Activated naive CD4-positive, alpha-beta T cell treated with anti-CD3 and anti-CD28 coated beads, Interleukin-2, amount 50 U/mL, for 16 hours (primary cell): ENCODE measurements at places on chromosomes 3 and 15.

GRCh38 chr3:146469150-146470017 lies at the start of gene PLSCR2:
PLSCR2 (minus strand) TSS chr3:146469561; CDS start chr3:146459904, 9,657 bp downstream.
- peak; percentile 75 for DNase-seq

- no peak for DNase-seq
Measured at GRCh38 chr3:136626493-136626892, 125.7 kb downstream of the STAG1 start.

DNA sequence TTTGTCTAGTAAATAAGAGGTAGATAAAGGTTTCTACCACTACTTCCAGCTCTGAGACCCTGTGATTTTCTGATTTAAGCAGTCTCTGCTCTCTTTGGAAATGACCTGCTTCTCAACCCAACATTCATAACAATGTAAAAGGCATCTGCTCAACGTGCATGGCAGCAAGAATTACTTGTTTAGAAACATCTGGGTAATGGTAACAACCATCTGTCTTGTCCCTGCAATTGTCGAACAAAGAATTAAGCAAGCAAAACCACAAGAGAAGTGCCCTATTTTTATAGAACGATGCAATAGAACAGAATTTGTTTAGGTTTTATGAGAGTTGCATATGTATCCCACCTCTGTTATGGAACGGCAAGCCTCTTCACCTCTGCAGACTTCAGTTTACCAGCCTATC lies 7.1 kb upstream of the FSIP1 start:
- no peak for DNase-seq

GRCh38 chr15:40232625-40233070 lies 6.2 kb upstream of the PAK6 start:
- no peak for DNase-seq

- DNase-seq = no peak
Measured at GRCh38 chr3:197014024-197014423, 15.6 kb downstream of the MELTF start.

DNA sequence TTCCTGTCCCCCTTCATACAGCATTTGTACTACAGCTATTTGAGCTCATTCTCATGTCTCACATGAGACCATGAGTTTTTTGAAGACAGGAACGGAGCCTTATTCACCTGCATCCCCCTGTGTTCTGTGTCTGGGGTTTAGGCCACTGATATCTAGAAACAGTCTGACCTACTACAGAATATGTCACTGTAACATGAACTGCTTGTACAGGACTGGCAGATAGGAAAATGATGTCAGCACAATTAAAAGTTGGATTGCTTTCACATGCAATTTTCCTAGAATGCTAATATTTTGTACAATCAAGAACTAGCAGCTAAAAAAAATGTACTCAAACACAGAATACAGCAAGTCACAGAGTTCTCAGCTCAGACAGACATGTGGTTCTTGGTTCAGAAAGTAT lies 90.8 kb upstream of the FGF12 start:
- no peak for DNase-seq

- DNase-seq = no peak
Measured at GRCh38 chr3:133440652-133441051, 40.8 kb downstream of the BFSP2 start.

DNA sequence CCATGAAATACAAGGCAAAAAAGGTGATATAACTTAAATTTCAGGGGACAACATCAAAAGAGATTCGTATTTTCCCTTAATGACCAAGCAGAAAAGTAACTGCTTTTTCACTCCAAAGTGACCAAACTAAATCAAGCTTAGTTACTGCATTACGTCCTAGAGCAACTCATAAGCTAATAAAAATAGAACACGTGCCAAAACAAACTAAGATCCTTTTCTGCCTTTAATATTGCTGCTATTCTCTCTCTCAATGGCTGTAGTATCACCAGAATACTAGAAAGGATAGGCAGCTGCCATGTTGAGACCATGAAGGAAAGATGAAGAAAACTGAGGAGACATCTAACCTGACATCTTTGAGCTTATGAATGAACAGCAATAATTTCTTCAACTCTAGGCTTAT lies 43.3 kb downstream of the UBXN7 start:
- no peak for DNase-seq

DNA sequence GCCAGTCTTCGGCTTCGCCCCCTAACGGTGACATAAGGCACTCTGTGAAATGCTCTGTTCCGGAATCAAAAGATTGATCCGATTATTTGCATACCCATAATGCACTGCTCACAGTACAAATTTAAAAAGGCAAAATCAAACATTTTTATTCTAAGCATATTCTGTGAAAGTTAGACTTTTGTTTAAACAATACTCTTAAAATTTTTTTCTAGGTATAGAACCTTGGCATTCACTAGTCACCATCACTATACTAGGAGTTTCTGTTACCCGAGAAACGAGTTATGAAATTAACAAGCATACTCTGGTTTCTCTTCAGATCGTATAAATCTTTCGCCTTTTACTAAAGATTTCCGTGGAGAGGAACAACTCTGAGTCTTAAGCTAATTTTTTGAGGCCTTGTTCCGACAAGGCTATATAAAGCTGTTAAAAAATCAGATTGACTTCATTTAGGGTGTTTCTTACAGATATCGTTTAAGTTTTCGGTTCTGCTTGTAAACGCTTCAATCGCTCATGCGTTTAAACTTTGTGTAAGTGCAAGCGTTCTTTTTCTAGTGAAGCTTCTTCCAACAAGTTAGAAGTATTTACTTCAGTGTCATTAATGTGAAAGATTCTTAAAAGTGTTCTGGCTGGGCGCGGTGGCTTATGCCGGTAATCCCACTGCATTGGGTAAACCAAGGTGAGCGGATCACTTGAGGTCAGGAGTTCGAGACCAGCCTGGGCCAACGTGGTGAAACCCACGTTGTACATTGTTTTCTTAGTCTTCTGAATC lies at the start of gene RNU5B-1:
RNU5B-1 (plus strand) TSS at position 297 of the 769 bp plus-strand sequence.
- peak; percentile 84 for DNase-seq

DNA sequence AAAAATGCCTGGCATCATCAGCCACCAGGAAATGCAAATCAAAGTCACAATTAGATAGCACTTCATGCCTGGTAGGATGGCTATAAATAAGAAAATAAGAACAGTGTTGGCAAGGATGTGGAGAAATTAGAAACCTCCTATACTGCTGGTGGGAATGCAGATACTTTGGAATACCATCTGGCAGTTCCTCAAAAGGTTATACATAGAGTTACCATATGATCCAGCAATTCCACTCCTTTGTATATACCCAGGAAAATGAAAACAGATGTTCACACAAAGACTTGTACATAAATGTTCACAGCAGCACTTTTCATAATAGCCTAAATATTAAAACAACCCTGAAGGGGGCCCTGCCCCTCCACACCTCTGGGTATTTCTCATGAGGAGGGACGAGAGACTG lies 13.7 kb downstream of the ACSBG1 start:
- DNase-seq = no peak

DNA sequence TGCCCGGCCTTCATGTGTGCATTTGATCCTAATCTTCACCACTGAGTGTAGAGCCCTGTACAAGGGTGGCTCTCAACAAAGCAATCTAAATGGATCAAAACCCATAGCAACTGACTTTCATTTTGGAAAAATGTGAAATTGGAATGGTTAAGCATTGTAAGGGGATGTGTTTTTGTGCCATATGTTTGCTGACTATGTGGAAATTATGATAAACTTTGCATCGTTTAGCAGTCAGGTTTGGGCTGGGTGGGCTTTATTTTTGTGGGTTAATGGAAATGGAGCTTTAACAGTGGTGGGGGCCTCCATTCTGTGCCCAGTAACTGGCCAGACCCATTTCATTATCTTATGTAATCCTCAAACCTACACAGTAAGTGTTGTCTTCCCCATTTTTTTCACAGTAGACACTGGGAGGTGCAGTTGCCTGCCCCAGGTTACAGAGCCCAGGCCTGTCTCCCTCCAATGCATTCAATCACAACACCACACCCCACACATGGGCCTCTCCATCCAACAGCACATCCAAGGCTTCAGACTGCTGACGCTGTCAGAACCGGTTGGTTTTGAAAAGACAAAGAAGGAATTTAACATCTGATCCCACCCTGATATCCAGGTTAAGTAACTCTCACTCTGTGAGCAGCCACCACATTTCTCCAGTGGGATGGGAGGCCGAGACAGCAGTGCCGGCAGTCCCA lies 136.3 kb upstream of the ABHD17C start:
- no peak for DNase-seq

GRCh38 chr3:191275751-191276150 lies 53.4 kb upstream of the CCDC50 start:
- DNase-seq = no peak

DNA sequence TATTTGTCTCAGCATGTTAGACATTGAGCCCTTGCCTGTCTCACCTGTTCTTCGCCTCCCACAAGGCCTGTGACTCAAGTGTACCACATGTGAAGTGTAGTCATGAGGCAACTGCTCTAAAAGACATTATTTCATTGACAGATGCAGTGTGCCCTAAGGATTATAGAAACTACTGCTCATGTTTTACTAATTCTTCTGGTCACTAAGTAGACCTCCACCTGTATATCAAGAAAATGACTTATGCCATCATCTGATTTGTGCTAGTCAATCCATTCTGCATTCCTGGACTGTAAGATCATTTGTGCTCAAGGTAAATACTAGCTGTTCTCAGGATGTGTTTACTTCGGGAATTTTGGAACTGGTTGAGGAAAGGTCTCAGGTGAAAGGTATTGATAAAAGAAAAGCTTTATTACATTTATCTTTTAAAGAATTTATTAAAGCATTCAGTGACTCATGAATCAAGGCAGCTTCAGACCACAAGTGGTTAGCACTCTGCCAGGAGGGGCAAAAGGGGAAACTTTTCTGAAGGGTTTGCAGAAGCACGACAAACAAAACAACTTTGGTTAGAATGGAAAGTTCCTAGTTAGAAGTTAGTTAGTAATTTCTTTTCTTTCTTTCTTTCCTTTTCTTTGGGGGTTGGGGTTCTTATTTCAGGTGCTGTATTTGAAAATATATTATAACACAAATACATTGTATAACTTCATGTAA lies 465.3 kb upstream of the CBLB start:
- DNase-seq = peak; percentile 63

GRCh38 chr3:146529021-146529420 lies 15.4 kb downstream of the PLSCR1 start:
- no peak for DNase-seq

DNA sequence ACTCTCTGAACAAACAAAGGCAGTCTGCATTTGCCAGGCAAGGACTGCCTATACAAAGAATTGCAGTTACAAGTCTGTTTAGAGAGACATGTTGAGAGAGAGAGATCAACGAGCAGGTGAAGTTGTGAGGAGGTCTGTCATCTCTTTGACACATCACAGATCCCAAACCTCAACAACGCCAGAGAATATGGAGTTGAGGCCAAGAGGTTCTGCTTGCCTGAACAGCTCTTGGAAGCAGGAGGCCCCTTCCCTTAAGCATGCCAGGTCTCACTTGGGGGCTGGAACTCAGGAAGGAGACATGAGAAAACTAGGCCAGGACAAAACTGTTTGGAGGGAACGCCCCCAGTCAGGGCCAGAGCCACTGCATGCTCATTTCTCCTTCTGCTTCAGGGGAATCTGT lies 22.3 kb upstream of the MUSTN1 start:
- DNase-seq = no peak

- peak; percentile 53 for DNase-seq
Measured at GRCh38 chr3:9397906-9398699, 688 bp downstream of the SETD5 start.

DNA sequence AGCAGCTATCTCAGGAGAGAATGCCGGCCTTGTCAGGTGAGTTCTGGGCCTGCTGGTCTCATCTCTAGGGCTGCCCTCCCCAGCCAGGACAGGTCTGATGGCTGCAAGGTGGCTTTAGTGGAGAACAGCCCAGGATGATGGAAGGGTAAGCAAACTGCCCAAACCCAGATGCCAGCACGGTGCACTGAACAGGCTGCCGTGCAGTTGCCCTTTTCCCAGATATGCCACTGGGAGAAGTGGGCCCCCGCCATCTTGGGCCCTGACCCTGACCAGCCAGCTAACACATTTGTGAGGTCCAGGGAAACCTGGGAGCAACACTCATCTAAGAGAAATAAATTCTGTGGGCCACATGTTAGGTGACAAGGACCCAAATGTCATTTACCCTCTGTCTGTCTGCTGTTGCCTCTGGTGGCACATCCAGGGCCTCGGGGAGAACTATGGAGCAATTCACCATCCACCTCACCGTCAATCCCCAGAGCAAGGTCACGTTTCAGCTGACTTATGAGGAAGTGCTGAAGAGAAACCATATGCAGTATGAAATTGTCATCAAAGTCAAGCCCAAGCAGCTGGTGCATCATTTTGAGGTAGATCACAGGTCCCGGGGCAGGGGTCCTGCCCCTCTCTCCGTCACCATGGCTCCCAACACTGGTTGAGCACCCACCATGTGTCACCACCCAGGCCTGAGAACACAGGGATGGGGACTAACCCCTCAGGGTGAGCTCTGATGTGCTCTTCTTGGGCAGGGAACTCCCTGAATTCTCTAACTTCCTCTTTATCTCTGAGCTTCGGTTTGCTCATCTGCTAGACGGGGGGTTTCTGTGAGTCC lies 1.8 kb downstream of the ITIH1 start:
- DNase-seq = no peak

GRCh38 chr3:105513042-105513441 lies 146.3 kb downstream of the ALCAM start:
- DNase-seq = no peak

- DNase-seq = no peak
Measured at GRCh38 chr3:194046995-194047645, 88.8 kb upstream of the HES1 start.

GRCh38 chr3:42526616-42527367 lies 24.3 kb downstream of the VIPR1 start:
- peak; percentile 61 for DNase-seq

- no peak for DNase-seq
Measured at GRCh38 chr3:17995769-17996168, 253.3 kb upstream of the TBC1D5 start.

GRCh38 chr15:71440489-71441110 lies 325.3 kb downstream of the THSD4 start:
- no peak for DNase-seq

- DNase-seq = no peak
Measured at GRCh38 chr3:122295266-122296062, 29.6 kb upstream of the CSTA start.

- no peak for DNase-seq
Measured at GRCh38 chr3:149917124-149917667, 53.5 kb downstream of the PFN2 start.

DNA sequence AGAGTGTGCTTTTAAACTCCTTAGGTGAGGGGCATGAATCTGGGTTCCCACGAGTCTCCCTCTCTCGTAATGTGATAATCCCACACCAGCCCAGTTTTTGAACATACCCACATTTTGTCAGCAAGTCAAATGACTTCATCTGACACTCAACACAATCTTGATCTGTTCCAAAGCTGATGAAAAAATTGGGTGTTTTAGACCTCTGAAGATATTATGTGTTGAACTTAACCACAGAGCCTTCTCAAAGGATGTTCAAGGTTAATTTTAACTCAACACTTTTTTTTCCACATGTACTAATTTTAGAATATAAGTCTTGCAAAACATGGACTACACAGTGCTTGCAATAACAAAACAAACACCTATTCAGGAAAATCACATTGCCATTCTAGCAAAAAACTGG lies 123.1 kb downstream of the TGFBR2 start:
- DNase-seq = no peak
